ENCODE measurements at places on chromosomes 3 and 15.

- DNase-seq = no peak
Observed at GRCh38 chr3:24351779-24352469, 142.7 kb downstream of the THRB start.

- DNase-seq = peak; percentile 41
Observed at GRCh38 chr15:77901251-77901881, 176.1 kb downstream of the TBC1D2B start.

DNA sequence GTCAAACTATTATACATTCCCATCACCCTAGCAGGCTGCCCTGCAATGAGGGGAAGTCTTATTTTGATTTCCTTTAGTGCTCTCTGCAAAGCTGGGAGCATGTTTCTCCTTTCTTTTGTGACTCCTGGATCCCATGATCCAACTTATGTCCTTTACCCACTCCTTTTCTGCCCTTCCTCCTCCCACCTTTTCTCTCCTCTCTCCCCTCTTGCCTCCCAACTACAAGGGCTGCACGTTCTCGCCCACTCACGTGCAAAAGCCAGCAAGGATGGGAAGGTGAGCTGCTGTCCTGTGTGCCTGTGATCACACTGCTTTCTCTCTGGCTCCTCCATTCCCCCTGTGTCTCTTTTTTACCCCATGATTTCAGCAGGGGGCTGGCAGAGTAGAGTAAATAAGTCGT lies 6.1 kb downstream of the VIPR1 start:
- no peak for DNase-seq

DNA sequence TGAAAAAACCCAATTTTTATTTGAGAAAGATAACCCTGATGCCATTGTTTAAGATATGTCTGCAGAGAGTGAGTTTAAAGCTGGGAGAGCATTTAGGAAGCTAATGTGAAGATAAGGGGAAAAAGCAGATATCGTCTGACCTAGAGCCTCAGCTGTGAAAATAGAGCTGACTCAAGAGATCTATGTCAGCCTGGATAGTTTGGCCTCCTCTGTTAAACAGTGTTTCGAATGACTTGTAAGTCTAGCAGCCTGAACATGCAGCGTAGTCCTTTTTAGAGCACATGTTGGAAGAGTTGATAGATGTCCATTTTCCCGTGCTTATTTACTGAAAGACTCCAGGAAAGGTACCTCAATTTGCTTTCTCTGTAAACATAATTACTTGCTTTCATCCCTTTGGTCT lies 48.1 kb downstream of the ALCAM start:
- DNase-seq = no peak

DNA sequence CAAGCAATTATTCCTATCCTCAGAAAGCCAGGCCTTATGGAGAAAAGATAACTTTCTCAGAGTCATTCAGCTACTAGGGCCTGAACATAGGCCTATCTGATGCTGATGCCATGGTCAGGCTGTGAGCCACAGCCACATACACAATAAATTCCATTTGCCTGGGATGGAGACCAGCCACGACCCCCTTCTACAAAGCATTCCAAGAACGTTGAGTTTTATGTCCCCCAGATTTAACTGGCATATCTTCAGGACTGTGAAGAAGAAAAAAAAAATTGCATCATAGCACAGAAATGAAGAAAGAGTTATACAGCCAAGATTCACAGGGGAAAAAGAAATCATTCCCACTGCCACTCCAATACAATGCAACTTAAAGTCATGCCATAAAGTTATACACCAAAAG lies 100.0 kb downstream of the THBS1 start:
- DNase-seq = no peak

- DNase-seq = peak; percentile 95
Observed at GRCh38 chr3:138367911-138368310, 19.5 kb downstream of the MRAS start.

DNA sequence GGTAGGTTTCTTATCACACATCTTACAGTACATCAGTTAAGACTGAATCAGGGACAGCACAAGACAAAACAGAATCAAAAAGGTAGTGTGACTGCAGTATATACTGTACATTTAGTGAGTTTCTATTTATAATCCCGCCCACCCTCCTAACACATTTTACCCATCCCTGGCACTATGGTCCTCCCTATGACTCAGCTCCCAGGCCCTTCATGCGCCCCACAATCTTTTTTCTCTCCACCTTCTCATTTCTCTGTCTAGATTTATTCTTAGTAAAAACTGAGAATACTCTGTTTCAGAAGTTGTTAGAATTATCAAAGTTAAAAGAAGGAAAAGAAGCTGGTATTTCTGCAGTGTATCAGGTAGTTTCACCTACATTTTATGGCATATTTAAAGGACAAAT lies 427.3 kb downstream of the CNTN4 start:
- no peak for DNase-seq

- no peak for DNase-seq
Observed at GRCh38 chr3:98691897-98692296, 71.2 kb upstream of the ST3GAL6 start.

DNA sequence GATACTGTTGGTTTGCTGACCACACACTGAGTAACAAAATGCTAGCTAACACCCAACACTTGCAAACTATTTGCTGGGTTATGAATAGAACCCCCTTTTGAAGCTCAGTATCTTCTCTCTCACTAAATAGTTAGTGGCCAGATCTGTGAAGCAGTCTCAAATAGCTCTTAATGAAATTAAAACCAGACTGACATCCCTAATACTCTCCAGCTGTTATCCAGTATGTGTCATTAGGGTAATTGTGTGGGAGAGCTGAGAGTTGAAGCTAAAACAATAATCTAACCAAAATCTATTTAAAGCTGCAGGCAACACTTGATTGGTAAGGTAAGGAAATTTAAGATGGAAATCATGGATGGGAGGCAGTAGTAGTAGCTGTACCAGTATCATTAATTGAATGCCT lies 110.4 kb upstream of the RORA start:
- no peak for DNase-seq

- DNase-seq = no peak
Observed at GRCh38 chr3:50567011-50567385, 549 bp downstream of the C3orf18 start.

- no peak for DNase-seq
Observed at GRCh38 chr3:53274938-53275605, 19.2 kb upstream of the TKT start.

DNA sequence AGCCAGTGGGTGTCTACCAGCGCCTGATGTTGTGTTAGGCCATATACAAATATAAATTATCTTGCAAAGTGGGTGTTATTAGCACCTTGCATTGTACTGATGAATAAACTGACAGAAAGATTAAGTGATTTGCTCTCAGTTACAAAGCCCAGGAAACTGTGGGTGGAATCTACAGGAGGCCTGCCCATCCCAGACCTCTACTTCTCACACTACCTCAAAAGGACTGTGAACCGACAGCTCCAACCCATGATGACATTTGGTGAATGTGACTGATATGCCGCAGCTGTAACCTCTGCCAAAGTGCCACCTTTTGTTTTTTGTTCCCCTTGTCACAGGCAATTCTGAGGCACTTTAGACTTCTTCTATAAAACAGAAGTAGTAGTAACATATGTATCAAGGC lies 43.7 kb upstream of the KCNMB2 start:
- no peak for DNase-seq

DNA sequence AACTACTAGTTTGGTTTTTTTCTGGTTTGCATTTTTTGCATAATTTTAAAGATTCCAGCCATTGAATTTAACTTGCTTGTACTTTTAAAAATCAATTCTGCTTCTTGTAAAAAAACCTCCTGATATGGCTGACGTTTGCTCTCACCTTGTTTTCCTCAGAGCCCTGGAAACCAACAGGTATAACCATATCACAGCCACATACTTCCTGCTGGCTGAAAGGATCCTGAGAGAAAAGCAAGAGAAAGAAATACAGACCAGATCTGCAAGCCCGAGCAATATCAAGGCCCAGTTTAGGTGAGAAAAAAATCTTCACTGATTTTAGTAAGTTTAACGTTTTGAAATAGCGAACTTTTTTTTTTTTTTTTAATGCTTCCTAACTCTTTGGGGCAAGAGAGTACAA lies 56.8 kb downstream of the SNRK start:
- DNase-seq = no peak

DNA sequence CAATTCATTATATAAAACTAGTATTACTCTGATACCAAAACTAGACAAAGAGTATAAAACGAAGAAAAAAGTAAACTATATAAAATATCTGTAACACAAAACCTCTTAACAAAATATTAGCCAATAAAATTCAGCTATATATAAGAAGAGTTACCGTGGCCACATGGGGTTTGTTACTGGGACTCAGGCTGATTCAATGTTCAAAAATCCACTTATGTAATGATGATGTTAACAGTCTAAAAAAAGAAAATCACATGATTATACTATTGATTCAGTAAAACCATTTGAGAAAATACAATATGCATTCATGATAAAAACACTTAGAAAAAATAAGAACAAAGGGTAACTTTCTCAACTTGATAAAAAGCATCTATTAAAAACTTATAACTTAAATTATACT lies 18.3 kb downstream of the P2RY1 start:
- no peak for DNase-seq

GRCh38 chr3:184078851-184079250 lies 18.0 kb upstream of the HTR3E start:
- no peak for DNase-seq

- no peak for DNase-seq
Observed at GRCh38 chr3:48157950-48158376, 30.3 kb downstream of the CDC25A start.

GRCh38 chr3:43296565-43296964 lies 10.2 kb downstream of the SNRK start:
- no peak for DNase-seq

GRCh38 chr3:193827871-193828270 lies 234.9 kb downstream of the OPA1 start:
- no peak for DNase-seq

- DNase-seq = no peak
Observed at GRCh38 chr3:69914395-69914794, 85.1 kb upstream of the SAMMSON start.

- no peak for DNase-seq
Observed at GRCh38 chr15:52013151-52013791, 5.7 kb upstream of the MAPK6 start.

GRCh38 chr3:59313365-59313764 lies 263.5 kb upstream of the CFAP20DC start:
- peak; percentile 82 for DNase-seq

- no peak for DNase-seq
Observed at GRCh38 chr3:14126887-14127505, 2.1 kb downstream of the TMEM43 start.

- no peak for DNase-seq
Observed at GRCh38 chr15:50823281-50823680, 57.8 kb upstream of the SPPL2A start.
